ENCODE measurements at places on chromosomes 4 and X.

- DNase-seq = peak; percentile 40
These were observed 724 bp downstream of the THOC2 start for GRCh38 chrX:123731987-123732669.

GRCh38 chr4:8911316-8912088, 39.9 kb upstream of the HMX1 start:
- DNase-seq = peak; percentile 67

GRCh38 chr4:77593101-77593500, 12.5 kb upstream of the CXCL13 start:
- no peak for DNase-seq

GRCh38 chr4:59685626-59686025, 1514.5 kb upstream of the ADGRL3 start:
- DNase-seq = no peak

- DNase-seq = peak; percentile 1
These were observed 43.1 kb downstream of the ADAMTS3 start for GRCh38 chr4:72525938-72526337.

DNA sequence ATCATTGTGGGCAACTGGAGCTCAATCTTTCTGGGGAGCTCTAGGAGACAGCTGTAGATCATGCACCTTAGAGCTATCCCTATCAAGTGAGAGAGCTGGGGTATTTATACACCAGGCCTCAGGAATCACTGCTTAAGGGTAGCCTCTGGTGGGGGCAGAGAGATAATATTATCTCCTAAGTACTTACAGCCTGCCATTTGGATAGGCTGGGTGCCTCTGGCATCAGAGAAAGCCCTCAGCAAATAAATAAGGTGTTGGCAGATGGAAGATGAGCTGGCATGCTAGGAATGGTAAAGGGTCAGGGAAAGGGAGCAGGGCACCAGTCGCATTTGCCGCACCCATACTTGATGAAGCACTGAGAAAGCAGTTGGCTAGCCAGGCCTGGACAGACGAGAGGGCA, 75.9 kb downstream of the HCCS start:
- DNase-seq = no peak

- no peak for DNase-seq
These were observed 682.0 kb downstream of the KCTD8 start for GRCh38 chr4:43766648-43767047.

DNA sequence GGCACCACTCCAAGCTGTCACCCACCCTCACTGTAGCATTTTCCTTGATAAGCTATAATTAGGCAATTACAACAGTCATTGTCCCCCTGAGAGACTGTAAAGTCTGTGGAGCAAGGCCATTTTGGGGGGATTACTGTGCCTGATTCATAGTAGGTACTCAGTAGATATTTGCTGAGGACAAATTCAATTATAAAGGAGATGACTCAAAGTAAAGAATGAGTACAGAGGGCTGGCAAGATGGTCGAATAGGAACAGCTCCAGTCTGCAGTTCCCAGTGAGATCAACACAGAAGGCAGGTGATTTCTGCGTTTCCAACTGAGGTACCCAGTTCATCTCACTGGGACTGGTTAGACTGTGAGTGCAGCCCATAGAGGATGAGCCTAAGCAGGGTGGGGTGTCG, 42.0 kb downstream of the MAOB start:
- no peak for DNase-seq

DNA sequence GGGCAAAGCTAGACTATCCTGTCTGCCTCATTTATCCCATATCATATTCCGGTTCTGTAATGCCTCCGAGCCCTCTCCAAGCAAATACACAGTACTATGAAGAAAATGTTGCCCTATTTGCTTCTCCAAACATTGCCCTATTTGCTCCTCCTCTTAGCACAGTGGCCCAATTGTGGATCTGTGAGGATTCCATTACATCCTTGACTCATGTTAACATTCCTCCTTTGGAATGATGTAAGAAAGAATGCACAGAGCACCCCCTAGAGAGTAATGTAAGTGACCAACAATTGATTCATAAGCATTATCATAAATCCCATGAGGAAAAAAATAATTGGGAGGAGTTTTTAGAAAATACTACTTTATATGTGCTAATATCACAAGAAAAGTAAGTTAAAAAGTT, 11.3 kb upstream of the BTC start:
- peak; percentile 9 for DNase-seq

DNA sequence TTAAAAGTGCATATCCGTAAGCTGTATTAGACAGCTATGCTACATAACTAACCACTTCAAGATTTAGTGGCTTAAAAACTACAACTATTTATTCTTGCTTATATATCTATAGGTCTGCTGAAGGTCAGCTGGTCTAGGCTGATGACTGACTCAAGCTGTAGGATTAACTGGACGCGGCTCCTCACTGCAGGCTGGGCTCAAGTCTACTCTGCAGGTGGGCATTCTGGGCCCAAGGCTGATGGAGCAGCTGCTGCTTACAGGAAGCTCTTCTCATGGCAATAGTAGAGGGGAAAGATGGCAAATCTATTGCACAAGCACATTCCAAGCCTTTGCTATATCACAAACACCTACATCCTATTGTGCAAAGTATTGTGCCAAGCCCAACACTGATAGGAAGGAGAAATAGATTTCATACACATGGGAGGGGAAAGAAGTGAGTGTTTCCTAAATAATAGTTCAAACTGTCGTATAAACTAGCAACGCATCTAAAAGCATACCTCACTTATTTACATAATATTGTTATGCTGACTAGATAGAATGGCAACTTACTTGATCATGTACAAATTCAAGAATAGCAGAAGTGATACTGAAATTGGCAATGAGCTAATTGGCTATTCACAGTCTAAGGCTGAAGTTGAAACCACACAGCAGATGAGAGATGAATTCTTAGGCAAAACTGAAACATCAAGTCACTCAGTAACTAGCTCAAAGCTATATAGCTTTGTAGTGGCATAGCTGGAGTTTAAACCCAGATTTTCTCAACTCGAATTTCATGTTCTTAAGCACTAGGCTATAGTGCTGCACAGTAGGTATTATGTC, 263.8 kb downstream of the NKX6-1 start:
- DNase-seq = no peak

DNA sequence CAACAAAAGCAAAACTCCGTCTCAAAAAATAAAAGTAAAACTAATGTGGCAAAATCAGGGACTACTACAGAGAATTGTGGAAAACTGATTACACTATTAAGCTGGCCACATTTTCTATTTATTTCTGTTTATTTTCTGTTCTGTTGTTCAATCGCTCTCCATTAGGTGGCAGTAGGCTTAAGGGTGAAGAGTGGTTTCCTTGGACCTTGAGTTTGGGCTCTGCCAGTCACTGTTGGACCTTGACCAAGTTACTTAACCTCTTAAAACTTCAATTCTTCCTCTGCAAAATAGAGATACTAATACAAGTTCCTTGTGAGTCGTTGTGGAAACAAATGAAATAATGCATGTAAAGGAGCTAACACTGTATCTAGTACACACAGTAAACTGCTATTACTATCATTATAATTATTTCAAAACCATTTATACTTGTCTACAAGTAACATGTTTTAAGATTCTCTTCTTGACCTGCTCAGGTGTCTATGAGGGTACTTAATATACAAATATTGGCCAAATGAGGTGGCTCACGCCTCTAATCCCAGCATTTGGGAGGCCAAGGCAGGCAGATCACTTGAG, 15.2 kb downstream of the HSD17B11 start:
- peak; percentile 69 for DNase-seq

DNA sequence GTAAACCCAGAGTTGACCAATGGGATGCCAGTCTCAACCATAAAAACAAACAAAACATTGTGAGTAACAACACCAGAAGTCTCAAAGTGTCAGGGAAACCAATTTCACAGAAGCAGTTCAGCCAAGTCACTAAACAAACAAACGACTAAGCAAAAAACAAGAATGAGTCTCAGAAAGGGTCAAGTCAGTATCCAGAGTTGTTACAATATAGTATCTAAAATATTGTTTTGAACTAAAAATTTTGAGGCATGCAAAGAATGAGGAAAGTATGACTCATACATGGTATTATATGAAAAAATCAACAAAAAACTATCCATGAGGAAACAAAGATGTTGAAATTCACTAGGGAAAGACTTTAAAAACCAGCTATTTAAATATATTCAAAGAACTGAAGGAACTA, 70.6 kb downstream of the AR start:
- DNase-seq = peak; percentile 2

DNA sequence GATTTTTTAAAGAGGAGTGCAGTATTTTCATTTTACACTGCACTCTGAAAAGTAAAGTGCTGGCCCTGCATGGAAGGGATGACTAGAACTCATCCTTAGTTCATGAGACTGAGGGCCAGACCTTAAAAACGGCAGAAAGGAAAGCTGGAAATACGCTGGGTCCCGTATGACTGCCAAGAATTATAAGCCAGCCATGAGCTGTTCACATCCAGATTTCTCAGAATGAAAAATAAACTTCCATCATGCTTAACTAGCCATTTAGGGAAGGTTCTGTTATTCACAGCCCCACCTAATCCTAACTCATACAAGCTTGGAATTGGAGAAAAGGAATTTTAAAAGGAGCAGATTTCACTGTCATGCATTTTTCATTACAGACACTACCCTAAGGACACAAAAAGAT, 894.4 kb downstream of the FAT4 start:
- DNase-seq = peak; percentile 3

DNA sequence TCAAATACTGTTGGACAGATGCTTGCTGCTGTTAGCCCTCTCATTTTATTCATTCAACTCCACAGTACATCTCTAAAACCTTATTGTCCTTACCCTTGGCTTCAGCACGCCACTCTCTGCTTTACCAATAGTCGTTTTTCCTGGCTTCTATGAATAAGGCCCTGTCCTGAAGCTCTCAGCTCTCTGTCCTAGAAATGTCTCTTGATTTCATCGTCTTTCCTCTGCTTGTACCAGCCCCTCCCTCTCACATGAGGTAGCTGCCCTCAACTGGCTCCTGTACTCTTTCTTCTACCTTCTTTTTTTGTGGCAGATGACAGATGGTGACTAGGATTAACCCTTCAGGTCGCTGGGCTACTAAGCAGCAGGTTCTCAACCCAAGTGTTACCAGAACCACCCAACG, 11.4 kb downstream of the ADGRA3 start:
- no peak for DNase-seq

DNA sequence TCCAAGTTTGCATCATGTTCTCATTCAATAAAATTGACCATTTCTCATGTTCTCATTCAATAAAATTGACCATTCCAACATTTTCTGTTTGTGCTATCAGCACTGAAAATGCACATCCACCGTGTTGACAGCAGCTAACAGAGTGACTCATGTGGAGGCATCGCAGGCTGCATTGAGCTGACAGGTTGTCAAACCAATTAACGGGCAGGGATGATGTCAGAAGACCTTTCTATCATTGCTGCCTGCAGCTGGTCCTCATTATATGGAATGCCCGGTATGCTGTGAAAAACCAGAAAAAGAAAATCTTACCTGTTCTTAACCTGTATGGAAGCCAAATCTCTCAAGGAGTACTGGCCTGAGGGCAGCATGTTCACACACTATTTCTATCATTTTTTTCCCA, 202.0 kb downstream of the SMIM20 start:
- DNase-seq = no peak

DNA sequence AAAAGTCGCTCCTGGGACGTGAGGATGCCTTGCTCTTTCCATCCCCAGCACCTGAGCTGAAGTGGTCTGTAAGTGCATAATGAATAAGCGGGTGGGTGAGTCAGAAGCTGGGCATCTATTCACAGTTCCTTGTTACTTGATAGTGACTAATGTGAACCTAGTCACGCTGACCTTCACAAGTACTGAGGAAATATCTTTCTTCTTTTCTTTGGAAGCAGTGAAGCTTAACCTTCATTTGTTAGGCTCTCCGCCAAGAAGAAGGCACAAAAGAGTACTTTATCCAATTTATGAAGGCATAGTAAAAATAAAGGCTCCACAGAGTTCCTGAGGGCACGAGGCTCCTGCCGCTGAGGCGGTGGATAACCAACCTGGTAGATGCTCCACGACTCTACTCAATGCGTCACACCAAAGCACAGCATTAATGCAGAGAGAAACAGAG, 475.7 kb upstream of the SLIT2 start:
- DNase-seq = peak; percentile 52

GRCh38 chrX:109190542-109190941, 291.3 kb downstream of the GUCY2F start:
- no peak for DNase-seq

- no peak for DNase-seq
These were observed 40.7 kb downstream of the MTTP start for GRCh38 chr4:99615170-99615820.

GRCh38 chr4:78293348-78293747, 236.2 kb downstream of the FRAS1 start:
- DNase-seq = peak; percentile 63

GRCh38 chr4:175066923-175067627, 148.9 kb downstream of the ADAM29 start:
- no peak for DNase-seq

- DNase-seq = no peak
These were observed 222.0 kb upstream of the STK26 start for GRCh38 chrX:131801066-131801465.

DNA sequence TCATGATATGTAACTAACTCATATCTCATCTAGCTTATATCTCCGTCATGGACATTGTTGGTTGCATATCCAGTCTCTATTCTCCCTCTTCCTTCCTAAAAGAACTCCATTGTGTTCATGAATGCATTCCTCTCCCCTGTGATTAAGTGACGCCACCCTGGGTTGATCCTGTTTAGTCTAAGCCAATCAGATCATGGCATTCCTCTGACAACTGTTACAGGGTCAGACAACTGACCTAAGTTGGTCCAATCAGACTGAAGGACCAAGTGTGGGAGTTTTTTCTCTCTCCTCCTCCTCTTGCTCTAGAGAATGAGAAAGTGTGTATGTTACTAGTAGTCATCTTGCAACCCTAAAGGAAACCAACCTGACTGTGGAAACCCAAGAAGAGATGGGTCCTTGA, 3.6 kb downstream of the APOO start:
- DNase-seq = no peak

- DNase-seq = peak; percentile 35
These were observed 53.9 kb downstream of the FAT4 start for GRCh38 chr4:125368671-125369081.

DNA sequence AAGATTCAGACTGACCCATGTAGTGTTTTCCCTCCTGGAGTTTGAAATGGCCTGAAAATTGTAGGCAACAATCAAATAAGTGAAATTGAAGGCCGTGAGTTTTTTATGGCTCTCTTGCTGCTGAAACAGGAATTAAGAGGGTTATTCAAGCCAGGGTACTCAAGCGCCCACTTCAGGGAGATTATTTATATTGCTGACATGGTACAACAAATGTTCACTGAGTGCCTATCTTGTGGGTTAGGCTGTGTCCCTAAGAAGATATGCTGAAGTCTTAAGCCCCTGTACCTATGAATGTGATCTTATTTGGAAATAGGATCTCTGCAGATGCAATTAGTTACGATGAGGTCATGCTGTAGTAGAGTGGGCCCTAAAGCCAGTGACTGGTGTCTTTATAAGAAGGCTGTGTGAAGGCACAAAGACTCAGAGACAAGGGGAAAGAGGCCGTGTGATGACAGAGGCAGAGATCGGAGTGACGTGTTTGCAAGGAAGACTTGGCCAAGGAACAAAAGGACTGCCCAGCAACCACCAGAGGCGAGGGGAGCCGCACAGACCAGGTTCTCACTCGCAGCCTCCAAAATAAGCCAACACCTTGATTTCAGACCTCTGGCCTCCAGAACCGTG, 72.9 kb downstream of the MED28 start:
- no peak for DNase-seq
